Epithelial cell of proximal tubule (primary cell): ENCODE measurements at places on chromosomes 11 and 22. TPM values are rescaled to one million over a fixed set of nuclear protein-coding genes. Genes with fewer than 3 reads are reported as not detected.

The OR4A47 gene
- 0.14 TPM in 1 of 2 replicates, not detected in the other for total RNA-seq

- no peak for DNase-seq
Observed at GRCh38 chr11:12174477-12175143, 64.2 kb downstream of the MICAL2 start.

The PIWIL4 gene
- 0.22 and 1.2 TPM in 2 replicates for total RNA-seq

DNA sequence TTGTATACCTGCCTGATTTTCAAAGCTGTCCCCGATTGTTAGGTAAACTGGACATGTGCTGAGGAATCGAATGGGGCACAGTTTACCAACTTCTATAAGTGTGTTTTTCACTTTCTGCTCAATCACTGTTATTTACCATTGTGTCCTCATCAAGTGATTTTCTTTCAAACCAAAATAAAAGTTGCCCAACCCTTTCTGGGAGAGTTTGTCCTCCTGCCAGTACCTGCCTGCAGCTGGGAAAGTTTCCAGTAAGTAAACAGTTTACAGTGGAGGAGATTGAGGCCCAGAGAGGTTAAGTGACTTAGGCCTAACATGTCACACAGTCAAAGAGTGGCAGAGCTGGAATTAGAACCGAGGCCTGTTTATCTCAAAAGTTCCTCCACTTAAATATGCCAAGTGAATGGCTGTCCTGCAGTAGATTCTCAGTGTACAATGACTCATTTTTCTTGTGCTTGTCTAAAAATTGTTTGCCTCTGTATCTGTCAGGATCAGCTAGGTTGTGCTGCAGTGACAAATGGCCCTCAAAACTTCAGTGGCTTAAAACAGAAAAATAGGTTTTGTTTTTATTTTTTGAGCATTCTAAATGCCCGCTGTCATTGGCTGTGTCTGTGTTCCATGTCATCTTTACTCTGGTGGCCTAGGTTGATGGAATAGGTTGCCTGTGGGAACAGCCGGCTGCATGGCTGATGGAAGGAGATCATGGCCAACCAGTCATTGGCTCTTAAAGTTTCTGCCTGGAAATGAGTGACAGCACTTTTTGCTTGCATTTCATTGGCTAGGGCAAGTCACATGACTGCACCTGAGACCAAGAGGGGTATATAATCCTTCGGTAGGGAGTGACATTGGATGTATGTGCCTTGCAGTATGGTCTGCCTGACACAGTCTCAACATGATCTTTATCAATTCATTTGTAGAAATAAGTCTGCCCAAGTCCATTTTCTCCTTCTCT is 61.8 kb upstream of the CRYBB3 start:
- DNase-seq: no peak

DNA sequence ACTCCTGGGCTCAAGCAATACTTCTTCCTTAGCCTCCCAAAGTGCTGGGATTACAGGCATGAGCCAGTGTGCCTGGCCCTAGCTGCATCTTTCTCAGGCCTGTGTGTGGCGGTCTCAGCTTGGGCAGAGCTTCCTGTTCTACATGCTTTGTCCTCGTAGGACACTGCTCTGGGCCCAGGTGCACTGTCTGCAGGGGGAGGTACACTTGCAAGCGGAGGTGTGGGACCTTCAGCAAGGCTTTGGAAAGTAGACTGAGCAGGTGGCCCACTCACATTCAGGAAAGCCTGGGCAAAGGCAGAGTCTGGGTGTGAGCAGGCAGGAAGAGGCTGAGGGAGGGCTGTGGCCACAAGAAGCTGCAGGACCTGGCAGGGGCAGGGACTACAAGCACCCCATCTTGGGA is 33.6 kb upstream of the SUSD2 start:
- DNase-seq: no peak

DNA sequence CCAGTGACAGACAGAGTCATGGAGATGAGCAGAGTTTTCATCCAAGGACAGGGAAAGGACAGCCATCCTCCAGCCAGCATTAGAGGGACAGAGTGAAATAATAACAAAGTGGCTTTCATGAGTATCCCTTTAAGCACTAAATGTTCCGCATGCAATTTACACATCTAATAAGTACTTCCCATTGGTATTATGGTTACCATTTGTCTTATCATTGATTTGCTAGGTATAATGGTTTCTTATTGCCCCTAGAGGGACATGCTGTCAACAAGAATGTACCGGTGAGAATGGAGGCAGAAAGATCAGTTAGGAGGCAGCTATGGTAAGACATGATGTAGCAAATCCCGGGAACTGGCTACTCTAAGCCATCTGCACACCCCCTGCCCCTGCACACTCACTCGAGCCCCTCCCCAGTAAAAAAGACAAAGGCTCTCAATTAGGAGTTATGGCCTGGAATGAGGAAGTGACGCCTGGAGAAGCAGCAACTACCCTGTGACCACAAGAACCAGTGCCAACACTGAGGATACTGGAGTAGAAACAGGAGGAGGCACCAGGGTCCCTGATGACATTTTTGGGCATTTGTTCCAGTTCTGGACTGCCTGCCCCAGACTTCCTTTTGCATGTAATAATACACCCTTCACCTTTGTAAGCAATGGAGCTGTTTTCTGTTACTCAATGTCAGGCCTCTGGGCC is 30.2 kb upstream of the HMGXB4 start:
- DNase-seq: no peak

GRCh38 chr11:119100994-119101758 is 477 bp downstream of the DPAGT1 start:
- no peak for DNase-seq
